RPMI8226 (cell line): ENCODE measurements at places on chromosomes 7 and 10.

DNA sequence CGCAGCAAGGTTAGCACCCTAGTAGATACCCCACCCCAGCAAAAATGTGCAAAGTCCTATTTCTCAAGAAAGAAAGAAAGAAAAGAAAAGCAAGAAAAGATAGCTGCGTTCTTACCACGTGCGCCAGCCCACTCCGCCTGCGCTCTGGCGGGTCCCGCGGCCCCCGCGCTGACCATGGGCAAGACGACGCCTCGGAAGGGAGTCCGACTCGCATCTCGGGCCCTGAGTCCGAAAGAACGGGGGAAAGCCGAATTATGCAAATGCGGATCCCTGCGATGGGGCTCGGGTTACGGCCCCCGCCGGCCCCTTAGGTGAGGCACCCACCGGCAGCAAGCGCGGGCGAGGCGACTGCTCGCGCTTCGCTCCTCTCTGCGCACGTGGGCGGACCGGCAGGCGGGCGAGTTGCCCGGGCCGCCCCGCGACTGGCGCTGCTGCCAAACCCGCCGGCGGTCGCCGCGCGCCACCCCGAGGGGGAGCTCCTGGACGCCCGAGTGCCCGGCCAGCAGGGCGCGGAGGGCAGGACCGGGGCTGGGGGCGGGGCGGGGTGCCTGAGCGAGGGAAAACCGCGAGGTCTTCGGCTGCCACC is 2.4 kb upstream of the EGR2 start:
- DNase-seq = peak; percentile 48

DNA sequence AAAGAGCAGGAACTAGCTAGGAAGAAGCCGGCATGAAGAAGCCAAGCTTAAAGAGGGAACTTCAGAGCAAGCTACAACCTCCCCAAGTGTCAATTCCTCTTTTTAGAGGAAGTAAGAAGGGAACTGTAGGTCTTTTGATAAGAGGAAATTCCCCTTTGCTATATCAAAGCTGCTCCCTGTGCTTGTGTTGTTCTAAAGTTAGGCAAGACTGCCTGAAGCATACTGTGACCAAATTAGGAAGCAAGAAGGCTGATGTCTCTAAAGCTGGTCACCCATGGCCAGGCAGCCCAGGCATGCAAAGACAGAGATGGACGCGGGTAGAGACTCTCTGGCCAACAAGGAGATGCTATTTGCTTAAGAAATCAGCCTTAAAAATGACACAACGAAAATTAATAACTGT is 87.9 kb downstream of the RNF216 start:
- DNase-seq = peak; percentile 23

GRCh38 chr7:55344840-55345239 is 20.3 kb upstream of the LANCL2 start:
- DNase-seq = no peak

DNA sequence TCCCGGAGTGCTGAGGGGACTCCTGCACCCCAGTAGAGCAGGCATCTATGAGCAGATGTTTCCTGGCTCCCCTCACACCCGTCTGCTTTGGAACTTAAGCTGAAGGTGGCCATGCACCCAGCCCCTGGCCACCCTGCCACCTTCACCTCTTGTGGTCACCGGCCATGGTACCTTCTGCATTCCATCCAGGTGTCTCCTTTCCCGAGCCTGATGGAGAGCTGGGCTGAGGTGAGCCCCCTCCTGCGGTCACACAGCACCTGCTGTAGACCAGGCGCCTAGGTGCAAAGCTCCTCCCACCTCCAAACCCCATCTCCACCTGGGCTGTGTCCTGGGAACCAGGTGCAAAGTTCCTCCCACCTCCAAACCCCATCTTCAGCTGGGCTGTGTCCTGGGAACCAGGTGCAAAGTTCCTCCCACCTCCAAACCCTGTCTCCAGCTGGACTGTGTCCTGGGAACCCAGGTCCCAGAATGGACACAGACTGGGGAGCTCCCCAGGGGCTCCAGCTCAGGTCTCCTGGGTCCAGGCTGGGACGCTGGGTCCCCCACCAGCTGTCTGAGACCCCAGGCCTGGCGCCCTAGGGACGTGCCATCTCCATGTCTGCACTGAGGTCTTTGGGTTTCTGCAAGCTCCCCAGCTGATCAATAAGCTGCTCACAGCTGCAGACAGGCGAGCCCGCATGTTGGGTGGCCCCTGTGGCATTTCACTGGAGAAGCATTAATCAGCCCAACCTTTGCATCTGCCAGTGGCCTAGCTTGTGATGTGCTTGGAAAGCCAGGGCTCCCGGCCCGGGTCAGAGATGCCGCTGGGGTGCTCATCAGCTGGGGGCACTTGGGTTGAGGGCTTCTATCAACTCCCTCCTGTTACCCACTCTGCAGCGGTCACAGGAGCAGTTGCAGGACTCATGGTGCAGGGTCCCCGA is 61.2 kb upstream of the INPP5A start:
- peak; percentile 34 for DNase-seq

DNA sequence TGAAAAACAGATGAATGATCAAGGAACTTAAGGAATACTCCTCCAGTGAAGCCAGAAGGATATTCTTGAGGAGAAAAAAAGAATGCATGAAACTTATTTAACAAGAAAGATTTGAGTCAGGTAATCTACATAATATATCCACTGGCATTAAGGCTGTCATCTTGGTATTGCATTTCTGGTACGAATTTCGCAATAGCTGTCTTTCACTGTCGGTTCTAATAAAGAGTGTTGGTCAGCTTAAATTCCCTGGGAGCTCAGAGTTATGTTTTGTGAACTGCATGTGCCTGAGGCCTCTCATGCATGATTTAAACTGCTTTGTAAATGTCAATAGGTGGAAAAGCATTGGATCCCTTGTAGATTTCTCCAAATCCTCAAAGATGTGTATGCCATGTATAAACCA is 565.3 kb upstream of the GALNT17 start:
- no peak for DNase-seq

DNA sequence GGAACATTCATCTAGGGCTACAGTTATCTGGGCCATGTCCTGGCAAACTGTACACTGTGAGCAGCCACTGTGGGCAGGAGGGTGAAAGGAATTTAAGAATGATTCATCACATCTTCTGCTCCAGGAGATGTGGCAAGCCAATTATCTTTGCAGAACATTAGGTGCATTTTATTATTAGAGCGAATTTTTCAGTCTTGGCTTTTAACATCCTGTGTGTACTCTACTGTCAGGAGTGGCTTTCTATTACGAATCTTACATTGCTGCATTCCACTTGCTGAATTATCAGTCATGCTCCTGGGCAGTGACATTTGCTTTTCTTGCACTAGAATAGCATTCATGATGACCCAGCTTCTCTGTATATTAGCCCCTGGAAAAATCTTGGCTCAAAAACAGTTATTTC is 109.2 kb upstream of the TARP start:
- DNase-seq = no peak

GRCh38 chr7:108066486-108066885 is 63.5 kb upstream of the LAMB1 start:
- no peak for DNase-seq

DNA sequence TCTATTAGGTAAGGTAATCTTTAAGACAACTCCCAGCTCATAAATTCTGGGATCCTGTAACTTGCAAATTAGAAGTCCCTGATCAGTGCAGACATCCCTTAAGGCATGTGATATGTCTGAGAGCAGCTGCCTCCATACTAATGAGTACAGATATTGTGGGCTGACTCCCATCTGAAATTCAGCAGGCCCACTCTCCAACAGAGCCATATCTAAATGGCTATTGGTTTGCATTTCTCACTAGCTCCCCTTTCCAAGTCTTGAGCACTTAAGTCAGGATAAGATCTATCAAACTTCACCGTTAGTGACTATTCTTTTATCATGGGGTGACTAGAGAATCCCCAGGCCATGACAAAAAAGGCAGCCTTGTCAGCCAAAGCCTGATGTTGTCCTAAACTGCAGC is 785.4 kb downstream of the IPMK start:
- DNase-seq = no peak

DNA sequence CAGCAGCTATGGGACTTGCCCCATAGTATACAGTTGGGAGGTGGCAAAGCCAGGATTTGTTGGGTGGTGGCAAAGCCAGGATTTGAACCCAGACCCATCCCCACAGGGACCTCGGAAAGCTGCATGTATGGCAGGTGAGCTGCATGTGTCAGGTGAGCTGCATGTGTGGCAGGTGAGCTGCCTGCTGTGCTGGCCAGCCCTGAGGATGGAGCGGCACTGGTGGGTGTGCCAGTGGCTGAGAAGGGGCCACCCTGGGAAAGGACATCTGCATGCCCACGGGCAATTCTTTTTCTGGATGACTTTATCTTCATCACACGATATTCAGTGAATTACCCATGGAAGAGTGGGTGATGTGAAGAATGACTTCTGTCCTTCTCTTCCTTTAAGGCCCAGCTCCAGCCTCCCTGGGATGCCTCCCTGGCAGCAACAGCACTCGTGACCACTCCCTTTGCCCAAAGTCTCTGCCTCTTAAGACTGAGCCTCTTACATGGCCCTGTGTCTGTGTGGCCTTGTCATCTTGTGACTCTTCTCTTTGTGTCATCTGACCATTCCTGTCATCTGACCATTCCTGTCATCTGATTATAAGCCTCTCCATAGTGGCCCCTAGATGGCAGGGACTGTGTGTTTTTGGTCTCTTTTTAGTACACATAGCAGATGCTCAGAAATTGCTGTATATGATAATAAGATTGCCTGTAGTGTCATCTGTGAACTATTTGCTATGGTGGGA is 25.0 kb downstream of the CLEC2L start:
- no peak for DNase-seq

- peak; percentile 61 for DNase-seq
Observed at GRCh38 chr7:45890902-45891461, 2.7 kb downstream of the IGFBP1 start.
